ENCODE measurements at places on chromosomes 1 and 21. TPM values are rescaled to one million over a fixed set of nuclear protein-coding genes. Genes with fewer than 3 reads are reported as not detected.

- no peak for DNase-seq
Observed at GRCh38 chr1:208525417-208525816, 281.2 kb upstream of the PLXNA2 start.

GRCh38 chr1:198040880-198041279 is 115.9 kb upstream of the NEK7 start:
- DNase-seq, result no peak

- DNase-seq, result no peak
Observed at GRCh38 chr1:228990906-228991569, 255.8 kb downstream of the RHOU start.

GRCh38 chr1:15231714-15232201 is 15.3 kb upstream of the FHAD1 start:
- DNase-seq, result peak; percentile 36

Gene PIK3C2B
- 27.4 TPM for total RNA-seq

Gene PTGFRN
- total RNA-seq, result 0.79 TPM

Gene OR2T2
- not detected for total RNA-seq

Gene CYP2J2
- total RNA-seq, result 2.9 TPM

DNA sequence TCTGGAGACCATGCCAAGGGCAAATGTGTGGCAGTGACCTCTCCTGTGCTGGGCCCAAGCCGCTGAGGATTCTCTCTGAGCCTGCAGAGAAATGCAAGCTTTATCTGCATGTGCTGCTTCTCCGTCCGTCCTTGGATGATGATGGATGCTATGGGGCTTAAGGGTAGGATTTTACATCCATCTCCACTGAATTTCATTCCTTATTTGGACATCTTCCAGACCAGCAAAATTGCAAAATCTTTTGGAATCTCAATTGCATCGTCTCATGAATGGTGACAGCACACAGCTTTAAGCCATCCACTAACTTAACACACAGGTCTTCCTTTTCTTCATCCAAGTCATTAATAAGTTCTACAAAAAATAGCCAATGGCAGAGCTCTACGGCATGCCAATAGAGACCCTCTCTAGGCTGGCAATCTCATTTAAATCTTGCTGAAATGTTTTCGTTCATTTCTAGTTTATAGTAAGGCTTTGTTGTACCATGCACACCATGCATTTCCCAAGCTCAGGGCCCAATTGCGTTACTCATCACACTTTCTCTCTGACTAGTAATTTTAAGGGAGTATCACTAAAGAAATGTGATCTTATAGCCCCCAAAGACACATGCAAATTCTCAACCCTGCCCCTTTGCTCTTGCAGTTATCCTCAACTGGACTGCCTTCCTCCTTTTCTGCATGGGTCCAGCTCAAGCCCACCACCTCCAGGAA is 11.1 kb downstream of the BATF3 start:
- DNase-seq, result no peak

DNA sequence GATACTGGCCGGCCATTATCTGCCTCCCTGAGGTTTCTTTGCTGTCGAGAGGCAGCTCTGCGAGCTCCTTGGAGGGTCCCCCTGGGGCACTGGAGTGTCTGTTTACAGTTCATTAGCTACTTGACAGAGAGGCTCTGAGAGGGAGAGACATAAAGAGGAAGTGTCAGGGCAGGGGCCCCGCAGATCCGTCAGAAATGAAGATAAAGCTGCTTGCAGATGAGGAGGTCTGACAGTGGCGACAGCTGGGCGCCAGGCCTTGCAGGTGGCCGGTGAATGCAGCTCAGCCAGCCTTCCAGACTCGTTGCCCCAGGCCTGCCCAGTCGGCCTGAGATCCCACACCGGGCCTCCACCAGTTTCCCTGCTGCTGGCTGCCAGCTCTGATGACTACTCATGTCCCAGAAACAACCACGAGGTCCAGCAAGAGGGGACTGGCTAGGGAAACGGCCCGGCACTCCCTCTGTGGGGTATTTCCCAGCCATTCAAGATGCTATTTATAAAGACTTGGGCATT is 84.7 kb downstream of the DISP3 start:
- no peak for DNase-seq

GRCh38 chr1:21192871-21193270 is 16.2 kb upstream of the EIF4G3 start:
- no peak for DNase-seq

DNA sequence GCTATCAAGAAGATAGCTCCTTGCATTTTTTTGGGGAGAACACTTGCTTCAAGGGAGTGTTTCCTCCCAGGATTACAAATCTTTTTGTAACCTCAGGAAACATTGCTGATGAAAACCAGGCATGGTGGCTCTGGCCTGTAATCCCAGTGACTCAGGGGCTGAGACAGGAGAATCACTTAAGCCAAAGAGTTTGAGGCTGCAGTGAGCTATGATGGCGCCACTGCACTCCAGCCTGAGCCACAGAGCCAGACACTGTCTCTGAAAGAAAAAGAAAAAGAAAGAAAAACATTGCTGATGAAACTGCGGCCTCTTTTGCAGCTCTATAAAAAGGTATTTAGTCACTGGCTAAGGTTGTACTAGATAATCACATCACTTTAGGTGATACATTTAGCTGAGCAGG is 7.3 kb downstream of the RNU1-2 start:
- peak; percentile 26 for DNase-seq

GRCh38 chr1:237779356-237779755 is 111.4 kb downstream of the ZP4 start:
- no peak for DNase-seq

GRCh38 chr1:240100371-240100934 is 8.8 kb downstream of the FMN2 start:
- DNase-seq, result no peak

GRCh38 chr1:221760911-221761310 is 19.0 kb upstream of the DUSP10 start:
- no peak for DNase-seq

DNA sequence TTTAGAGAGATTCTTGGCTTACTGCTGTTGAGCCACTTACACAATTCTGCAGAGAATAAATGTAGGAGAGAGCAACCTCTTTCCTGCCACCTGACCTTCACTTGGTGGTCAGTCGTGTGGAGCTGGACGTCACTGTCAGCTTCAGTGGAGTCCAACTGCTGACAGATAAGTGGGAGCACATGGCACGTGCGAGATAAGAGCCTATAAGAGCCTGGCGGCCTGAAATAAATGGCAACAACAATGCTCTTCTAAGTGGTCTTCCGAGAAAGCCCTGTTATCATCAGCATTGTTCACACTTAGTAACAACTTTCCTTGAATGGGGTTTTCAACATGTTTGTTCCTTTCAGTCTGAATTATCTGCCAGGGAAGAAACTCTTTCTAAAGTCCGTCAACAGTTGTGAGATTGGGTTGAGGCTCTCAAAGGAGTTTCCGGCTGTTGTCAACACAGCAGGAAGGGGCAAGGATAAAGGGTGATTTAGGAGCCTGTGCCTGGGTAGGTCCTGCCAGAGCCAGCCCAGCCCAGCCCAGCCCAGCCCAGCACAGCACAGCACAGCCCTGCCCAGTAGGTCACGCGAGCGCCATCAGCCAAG is 57.2 kb upstream of the RUNX1 start:
- DNase-seq, result no peak

DNA sequence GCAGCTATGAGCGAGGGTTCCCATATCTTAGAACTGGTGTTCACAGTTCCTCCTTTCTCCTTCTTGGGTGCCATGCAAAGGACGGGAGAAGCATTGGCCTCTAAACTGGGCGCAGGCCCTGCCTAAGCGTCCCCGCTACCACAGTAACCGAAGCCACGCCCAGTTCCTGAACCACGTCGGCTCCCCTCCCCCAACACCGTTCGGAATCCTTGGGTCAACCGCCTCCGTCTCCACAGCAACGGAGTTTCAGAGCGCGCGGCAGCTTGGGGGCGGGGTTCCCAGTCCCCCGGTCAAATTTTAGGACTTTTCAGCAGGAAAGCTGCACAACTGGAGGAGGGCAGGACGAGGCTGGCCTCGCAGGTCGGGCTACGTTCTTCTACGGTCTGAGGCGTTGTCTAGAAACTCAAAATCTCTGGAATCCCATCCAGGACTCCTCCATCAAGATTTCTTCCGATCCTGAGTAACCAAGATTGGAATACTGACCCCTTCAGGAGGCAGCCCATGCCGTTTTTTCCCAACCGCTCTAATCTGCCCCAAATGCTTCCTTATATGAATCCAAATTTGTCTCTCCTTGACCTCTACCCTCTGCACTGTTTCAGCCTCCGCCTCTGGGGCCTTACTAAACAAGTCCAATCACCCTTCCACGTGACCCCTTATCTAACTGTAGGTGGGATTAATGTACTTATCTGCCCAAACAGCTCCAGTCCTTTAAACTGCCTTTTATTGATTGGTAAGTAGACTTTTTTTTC is at the start of gene SPAG17:
Gene SPAG17, minus strand, starts transcription at position 145 of the 749 bp plus-strand sequence. Its CDS starts 71 bp downstream, at position 74.
- peak; percentile 14 for DNase-seq

DNA sequence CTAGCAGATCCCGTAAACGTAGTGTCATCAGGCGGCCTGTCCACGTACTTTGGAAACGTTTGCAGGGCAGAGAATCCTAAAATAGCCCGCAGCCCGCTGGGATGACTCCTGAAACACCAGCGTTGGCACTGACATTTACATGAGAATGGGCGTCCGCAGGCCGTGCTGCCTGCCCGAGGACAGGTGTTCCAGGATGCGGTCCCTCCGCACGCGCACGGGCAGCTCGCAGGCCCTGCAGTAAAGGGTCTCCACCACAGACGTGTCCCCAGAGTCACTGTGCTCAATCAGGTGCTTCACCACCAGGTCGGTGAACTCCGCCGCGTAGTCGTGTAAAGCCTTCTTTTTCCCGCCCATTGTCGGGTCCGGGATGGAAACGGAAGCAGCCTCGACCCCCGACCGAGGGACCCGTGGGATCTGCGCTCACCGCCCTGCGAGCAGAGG is 5.8 kb upstream of the CCDC27 start:
- no peak for DNase-seq

Gene SERPINC1
- 0.17 TPM for total RNA-seq

- no peak for DNase-seq
Observed at GRCh38 chr1:93680076-93680419, 1.6 kb downstream of the BCAR3 start.

DNA sequence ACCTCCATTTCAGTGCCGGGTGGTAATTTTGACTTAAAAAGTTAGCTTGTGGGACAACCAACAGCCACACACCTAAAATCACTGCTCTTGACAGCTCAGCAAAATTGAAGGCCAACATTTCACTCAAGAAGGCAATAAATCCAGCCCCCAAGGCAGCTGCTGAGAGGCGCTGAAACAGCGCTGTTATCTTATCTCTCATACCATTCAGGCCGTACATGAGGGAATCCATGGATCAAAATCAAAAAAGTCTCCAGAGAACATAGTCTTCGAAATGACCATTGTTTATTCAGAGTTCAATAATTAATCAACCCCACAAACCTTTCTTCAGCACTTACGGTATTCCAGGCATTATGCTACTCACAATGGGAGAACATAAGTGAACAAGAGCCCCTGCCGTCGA is 38.5 kb downstream of the ZBTB18 start:
- no peak for DNase-seq

- DNase-seq, result no peak
Observed at GRCh38 chr1:110033421-110033820, 1.0 kb upstream of the STRIP1 start.

GRCh38 chr1:83520797-83521196 is 478.1 kb downstream of the TTLL7 start:
- no peak for DNase-seq

Gene GPR157
- total RNA-seq, result 3.4 TPM

- no peak for DNase-seq
Observed at GRCh38 chr1:244653439-244654107, 647 bp downstream of the DESI2 start.

Gene GBP3
- total RNA-seq, result 39.2 TPM

Gene UTS2
- total RNA-seq, result not detected

DNA sequence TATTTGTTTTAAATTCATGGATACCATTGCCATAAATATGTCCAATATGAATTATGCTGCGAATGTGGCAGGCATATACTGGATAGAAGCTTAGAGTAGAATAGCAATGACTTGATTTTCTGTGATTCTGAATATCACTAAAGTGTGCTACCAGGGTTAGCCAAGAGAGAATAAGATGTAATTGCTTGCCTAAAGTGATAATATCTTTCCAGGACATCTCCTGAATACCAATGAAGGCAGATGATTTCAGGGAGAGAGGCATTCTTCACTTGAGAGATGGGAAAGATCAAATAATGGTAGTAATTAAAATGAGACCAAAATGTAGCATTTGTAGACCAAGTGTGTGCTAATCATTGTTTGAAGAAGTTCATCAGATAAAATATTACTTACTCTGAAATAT is 53.4 kb upstream of the KIAA1614 start:
- no peak for DNase-seq

DNA sequence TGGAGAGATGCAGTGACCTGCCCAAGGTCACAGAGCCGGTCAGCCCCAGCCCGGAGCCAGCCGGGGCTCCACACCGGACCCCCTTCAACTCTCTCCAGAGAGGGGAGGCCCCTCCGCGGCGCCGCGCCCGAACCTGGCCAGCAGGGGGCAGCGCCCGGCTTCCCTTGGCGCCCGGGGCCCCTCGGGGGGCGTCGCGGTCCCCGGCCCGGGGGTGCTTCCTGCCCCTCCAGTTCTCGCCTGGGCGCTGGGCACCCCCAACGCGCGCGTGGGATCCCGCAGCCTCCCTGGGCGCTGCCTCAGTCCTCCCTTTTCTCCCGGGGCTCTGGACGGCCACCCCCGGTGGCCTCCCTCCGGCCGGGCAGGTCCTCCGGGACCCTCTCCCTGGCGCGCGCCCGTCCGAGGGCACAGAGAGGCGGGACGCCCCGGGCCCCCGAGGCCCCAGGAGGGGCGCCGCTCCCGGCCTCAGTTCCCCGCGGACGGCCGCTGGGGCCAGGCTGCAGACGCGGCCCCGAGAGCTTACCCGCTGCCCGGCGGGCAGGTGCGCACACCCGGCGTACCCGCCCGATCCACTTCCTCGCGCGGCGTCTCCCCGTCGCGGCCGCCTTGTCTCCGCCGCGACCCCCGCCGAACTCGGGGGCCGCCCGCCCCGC is 406 bp downstream of the HTR1D start:
- no peak for DNase-seq

DNA sequence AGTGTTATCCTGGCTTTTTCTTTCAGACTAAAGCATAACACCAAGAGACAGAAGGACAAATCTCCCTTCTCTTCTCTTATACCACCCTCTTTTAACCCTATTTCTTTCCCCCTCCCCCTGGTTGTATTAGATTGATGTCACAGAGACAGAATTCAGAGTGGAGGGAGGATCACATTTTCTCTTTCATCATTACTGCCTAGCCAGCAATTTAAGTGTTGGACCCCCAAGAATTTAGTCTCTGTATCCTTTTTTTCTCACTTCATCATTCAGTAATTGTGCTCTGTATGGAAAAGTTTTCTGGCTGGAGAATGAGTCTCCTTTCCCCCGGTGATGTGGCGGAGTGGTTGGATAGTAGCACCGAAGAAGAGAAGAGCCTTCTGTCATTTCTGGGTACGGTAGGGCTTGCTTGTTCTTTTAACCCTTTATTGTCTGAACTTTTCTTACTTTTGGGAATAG is 124.8 kb downstream of the CLEC20A start:
- no peak for DNase-seq

GRCh38 chr1:28871631-28872401 is 42.6 kb upstream of the EPB41 start:
- no peak for DNase-seq

All from activated CD4-positive, alpha-beta T cell treated with anti-CD3 and anti-CD28 coated beads, Interleukin-2, amount 10 ng/mL, durations not matched to agents 7 days and 5 days (primary cell).